ENCODE measurements at places on chromosomes 7 and 10.

DNA sequence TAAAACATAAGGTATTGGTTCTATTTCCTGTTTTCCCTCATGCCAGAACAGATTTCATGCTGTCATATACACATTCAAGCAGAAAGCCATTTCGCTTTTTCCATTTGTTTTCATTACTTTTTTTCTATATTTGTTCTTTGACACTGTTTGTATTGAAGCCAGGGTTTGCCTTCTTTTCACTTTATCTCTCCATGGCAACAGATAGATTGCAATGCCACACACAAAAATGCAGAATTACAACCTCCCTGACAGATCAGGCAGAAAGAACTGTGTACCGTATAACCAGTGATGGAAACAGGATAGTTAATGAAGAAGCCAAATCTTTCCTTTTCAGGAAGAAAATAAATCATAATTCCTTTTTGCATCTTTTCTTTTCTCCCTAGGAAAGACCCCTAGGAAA, 103.0 kb upstream of the PCGF5 start:
- DNase-seq: no peak

DNA sequence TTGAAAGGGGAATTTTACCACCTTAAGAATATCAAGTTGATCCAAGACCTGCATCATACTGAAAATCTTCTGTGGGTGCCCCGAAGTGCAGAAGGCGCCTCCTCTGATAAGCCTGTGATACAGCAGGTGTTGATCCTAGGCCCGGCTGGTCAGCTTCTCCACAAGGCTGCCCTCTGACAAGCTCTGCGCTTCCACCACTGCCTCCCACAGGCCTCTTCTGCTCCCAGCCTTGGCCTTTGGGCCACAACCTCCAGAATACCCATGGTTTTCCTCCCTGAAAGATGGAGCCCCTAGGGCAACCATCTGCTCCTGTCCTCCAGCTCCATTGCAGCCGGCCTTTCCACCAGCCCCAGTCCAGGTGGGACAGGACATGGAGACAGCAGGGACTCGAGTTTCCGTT, 5.6 kb upstream of the OGDHL start:
- no peak for DNase-seq

DNA sequence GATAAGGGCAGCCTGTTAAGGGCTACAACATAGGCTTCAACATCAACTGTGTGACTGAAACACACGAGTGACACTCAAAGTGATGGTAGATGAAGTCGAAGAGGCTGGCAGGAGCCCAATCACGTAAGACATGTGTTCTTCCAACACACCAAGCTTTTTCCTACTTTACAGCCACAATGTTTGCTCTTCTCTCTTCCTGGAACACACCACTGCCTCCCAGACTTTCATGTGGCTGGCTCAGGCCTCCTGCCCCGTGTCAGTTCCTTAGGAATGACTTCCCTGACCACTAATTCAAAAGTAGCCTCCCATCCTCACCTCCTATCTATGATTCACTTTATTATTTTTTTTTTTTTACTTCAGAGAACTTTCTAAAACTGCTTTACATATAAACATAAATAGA, 209.2 kb downstream of the GPAM start:
- no peak for DNase-seq

DNA sequence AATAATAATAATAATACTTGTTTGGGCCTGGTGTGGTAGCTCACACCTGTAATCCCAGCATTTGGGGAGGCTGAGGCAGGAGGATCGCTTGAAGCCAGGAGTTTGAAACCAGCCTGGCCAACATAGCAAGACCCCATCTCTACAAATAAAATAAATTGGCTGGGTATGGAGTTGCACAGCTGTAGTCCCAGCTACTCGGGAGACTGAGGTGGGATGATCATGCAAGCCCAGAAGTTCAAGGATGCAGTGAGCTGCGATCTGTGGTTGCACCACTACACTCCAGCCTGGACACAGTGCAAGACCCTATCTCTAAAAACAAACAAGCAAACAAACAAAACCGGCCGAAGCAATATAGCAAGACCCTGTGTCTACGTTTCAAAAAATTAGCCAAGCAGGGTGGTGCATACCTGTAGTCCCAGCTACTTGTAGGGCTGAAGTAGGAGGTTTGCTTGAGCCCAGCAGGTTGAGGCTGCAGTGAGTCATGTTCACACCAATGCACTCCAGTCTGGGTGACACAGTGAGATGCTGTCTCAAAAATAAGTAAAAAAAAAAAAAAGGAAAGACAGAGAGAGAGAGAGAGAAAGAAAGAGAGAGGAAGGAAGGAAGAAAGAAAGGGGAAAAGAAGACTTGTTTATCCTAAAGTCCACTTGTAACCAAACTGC, 85.6 kb upstream of the KDM7A start:
- no peak for DNase-seq

DNA sequence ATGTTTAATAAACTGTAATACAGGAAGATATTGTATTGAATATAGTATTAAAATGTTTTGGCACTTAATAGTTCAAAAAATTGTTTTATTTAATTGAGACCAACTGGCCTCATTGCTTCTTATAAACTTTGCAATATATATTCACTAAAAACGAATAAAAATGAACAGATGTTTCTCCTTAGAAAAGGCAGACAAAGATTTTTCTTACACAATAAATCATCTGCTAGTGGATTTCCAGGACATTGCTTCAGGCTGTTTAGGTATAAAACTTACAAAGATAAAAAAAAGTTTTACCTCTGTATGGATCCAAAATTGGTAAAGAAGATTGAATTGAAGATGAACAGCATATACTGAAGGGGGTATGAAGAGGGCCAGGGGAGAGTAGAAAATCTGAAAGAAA, 143.6 kb downstream of the AGMO start:
- DNase-seq: no peak

- no peak for DNase-seq
Observed at GRCh38 chr7:136308230-136308629, 331.1 kb upstream of the MTPN start.

GRCh38 chr7:73994023-73994422, 34.0 kb upstream of the ELN start:
- no peak for DNase-seq

- DNase-seq: no peak
Observed at GRCh38 chr10:93417921-93418320, 64.2 kb downstream of the MYOF start.

GRCh38 chr10:30873411-30873810, 158.3 kb downstream of the ZNF438 start:
- DNase-seq: no peak

DNA sequence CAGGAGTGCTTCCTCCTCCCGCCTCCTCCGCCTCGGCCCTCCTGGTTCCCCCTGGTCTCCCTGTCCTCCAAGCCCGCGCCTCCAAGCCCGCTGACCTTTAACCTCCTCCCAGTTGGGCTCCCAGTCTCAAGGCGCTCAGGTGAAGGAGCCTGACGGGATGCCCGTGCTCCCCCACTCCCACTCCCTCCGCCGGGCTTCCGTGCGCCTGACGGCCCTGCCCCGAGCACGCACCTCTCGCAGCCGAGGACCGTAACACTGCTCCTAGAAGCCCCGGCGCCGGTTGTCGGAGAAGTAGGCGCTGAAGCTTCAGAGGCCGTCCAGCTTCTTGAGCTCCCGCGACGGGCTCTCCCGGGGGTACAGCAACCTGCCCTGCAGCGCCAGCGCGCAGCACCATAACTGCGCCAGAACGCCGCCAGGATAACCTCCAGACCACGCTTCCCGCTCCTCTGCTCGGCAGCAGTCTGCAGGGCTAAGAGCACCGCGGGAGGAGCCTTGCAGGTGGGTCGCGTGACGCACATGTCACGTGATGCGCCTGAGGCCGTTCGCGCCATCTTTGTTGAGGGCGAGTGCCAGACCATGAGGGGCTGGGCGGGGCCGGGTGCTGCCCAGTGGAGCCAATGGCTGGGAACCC, 71.0 kb upstream of the ZNF479 start:
- DNase-seq: no peak

DNA sequence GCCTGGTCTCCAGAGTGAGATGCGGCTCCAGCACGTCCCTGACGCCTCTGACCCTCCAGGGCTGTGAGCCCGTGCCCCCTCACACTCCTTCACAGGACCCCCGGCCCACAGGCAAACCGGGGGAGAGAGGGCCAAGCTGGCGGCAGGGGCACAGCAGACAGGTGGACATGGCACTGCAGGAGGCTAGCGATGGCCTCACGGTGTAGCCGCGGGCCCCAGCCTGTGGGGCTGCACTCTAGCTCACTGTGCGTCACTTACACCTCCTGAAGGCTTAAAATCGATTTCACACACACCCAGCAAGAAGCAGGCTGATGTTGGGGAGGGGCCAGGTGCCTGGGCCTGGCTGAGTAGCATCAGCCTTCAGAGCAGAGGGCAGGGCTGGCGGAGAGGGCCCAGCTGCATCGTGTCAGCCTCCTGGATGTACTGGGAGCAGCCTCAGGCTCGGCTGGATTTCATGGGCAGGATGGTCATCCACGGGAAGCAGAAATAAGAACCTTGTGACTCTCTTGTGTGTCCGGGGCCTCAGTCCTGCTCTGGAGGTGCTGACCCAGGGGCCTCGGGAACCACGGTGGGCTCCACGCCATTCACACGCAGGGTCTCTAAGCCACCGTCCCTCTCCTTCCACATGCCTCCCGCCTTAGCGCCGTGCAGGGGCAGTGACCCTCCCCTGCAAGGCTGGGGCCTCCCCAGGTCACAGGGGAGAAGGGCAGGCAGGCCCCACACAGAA, 19.4 kb upstream of the KNDC1 start:
- no peak for DNase-seq

- peak; percentile 48 for DNase-seq
Observed at GRCh38 chr10:7408291-7409044, 2.4 kb downstream of the SFMBT2 start.

- no peak for DNase-seq
Observed at GRCh38 chr7:88191911-88192310, 27.9 kb downstream of the SRI start.

GRCh38 chr7:121385800-121386179, 10.3 kb downstream of the FAM3C start:
- DNase-seq: no peak

DNA sequence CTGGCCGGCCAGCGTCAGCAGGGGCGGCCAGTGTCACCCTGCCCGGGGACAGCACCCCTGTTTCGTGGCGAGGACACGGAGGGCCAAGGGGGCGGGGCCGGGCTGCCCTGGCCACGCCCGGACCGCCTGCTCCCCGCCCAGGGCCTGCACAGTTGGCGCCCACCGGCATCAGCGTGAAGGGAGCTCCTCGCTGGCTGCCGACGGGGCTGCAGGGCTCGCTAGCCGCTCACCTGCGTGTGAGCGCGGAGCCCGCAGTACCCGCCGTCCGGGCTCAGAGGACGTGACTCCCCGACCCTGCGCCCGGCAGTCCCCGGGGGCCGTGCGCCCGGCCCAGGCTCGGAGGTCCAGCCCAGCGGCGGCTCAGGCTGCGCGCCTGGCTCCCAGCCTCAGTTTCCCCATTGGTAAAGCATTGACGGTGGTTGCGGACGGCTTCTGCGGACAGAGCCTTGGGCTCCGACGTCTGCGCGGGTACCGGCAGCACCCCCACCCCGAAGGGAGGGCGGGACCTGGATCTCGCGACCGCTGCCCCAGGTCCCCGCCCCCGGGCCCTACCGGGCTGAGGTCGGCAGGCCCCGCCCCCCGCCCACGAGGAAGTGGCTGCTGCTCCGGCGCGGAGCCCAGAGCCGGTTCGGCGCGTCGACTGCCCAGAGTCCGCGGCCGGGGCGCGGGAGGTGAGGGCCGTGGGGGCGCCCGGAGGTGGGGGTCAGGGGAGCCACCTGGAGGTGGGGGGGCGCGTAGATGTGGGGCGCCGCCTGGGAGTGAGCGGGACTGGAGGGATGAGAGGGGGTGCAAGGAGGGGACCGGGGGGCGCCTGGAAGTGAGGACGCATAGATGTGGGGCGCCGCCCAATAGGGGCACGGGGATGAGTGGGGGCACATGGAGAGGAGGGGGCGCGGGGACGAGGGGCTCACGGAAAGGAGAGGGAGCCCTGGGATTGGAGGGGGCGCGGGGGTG, at the start of gene ARPC1B:
ARPC1B (plus strand) TSS at position 620 of the 954 bp plus-strand sequence. CDS start 10,985 bp downstream, outside the sequence.
- peak; percentile 75 for DNase-seq

DNA sequence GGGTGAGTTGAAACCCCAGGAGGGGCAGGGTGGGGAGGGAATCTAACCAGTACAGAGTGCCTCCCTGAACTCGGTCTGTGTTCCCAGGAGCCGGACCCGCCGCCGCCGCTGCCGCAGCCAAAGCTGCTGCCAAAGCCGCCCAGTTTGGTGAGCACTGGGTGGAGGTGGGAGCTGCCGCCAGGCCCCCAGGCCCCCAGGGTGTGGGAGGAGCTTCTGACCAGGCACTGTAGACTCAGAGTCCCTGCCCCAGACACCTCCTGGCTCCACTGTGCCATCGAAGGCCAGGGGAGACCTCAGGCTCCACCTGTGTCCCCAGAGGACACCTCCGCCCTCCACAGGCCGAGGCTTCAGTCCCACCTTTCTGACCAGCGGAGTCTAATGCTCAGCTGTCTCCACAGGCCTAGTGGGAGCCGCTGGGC, 20.4 kb upstream of the LIMK1 start:
- no peak for DNase-seq

- no peak for DNase-seq
Observed at GRCh38 chr10:116721547-116722392, 20.6 kb downstream of the HSPA12A start.

- DNase-seq: no peak
Observed at GRCh38 chr7:1944619-1945210, 274.6 kb downstream of the ELFN1 start.

- DNase-seq: peak; percentile 71
Observed at GRCh38 chr10:128047351-128047750, 78.9 kb downstream of the MKI67 start.

- DNase-seq: no peak
Observed at GRCh38 chr7:19101909-19102308, 15.5 kb downstream of the TWIST1 start.

DNA sequence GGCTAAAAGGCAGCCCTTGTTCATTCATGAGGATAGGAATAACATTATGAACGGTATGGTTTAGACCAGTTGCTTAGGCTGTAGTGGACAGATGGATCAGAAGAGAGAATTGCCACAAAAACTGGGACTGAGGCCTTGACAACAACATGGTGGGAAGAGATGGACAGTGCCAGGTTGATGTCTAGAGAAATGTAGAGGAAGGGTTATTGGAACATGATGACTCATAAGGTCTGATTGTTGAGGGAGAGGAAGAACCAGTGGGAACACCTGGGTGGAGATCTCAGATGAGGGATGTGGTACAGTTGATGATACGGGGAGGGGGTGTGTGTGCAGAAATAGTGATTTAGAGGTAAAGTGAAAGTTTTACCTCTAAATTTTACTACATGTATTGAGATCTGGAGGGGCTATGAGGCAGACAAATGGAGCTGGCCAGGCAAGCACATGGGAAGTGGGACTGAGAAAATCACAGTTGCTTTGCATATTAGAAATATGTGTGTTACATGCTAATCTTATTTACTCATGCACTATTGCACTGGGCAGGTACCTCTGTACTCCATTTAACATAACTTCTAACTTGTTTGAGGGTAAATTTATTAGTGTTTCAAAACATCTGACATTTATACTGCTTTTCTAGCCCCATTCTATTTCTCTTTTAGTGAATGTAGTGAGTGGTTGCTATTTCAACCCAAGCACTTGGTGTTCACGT, 65.6 kb downstream of the PLCE1 start:
- DNase-seq: no peak

DNA sequence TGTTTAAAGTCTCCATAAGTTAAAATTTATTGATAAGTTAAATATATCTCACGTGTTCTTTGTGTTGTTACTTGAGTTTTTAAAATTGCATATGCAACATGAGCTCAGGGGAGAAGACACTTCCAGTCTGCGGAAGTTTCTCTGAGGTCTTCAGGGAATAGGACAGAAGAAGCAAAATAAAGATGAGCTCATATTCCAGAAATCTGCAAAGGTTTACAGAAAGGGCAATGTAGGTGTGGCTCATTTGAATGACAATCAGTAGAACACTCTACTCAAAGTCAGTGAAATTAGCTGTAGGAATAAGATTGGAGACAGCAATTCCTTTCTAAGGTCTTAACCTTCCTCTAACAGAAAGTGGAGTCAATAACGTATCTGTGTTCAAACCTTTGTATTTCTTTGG, 53.7 kb downstream of the CACNA2D1 start:
- no peak for DNase-seq

All from stimulated activated CD4-positive, alpha-beta T cell treated with anti-CD3 and anti-CD28 coated beads, Interleukin-1b, Interleukin-23, amount 100 ng/mL, for 4 hours (primary cell).